ENCODE measurements at places on chromosomes 4 and X. TPM values are rescaled to one million over a fixed set of nuclear protein-coding genes. Genes with fewer than 3 reads are reported as not detected.

Gene AWAT2
- total RNA-seq = not detected

DNA sequence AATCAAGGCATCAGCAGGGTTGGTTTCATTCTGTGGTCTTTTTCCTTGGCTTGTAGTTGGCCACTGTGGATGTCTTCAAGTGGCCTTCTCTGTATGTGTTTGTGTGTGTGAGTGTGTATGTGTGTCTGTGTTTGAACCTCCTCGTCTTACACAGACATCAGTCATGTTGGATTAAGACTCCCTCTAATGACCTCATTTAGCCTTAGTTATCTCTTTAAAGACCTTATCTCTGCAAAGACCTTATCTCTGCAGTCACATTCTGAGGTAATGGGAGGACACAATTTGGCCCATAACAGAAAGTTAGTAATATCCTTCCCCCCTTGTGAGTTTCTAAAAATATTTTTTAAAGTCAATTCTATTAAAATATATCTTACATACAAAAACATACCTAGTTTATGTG, 126.7 kb downstream of the EMCN start:
- no peak for DNase-seq

- no peak for DNase-seq
These were observed 49.4 kb upstream of the GUCY1A1 start for GRCh38 chr4:155617296-155617695.

- DNase-seq = no peak
These were observed 157.6 kb downstream of the KLHL13 start for GRCh38 chrX:117959045-117959444.

Gene NPY2R
- not detected for total RNA-seq

Gene LIN54
- 19.2 TPM for total RNA-seq

- no peak for DNase-seq
These were observed 118.9 kb upstream of the GK2 start for GRCh38 chr4:79526641-79527565.

Gene NKRF
- total RNA-seq = 16.1 TPM

GRCh38 chrX:76428243-76429130, 977 bp downstream of the MAGEE1 start:
- peak; percentile 50 for DNase-seq

Gene MAGEC1
- total RNA-seq = not detected

- no peak for DNase-seq
These were observed 37.6 kb downstream of the PHKA1 start for GRCh38 chrX:72676465-72676864.

DNA sequence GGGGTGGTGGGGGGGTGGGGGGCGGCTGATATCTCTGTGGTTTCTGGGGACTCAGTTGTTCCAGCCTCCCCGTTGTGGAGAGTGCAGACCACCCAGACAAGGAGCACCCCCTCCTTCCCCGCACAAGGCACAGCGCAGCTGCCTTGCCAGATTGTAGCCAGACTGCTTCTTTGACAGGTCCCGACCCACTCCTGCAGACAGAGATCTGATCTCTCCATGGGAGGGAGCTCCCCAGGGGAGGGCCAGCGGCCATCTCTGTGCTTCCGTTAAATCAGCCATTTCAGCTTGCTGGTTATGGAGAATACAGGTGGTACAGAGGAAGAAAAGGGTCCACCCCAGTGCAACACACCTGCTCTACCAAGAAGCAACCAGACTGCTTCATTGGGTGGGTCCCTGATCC, 80.8 kb downstream of the FGF16 start:
- no peak for DNase-seq

Gene GAGE13
- not detected for total RNA-seq

DNA sequence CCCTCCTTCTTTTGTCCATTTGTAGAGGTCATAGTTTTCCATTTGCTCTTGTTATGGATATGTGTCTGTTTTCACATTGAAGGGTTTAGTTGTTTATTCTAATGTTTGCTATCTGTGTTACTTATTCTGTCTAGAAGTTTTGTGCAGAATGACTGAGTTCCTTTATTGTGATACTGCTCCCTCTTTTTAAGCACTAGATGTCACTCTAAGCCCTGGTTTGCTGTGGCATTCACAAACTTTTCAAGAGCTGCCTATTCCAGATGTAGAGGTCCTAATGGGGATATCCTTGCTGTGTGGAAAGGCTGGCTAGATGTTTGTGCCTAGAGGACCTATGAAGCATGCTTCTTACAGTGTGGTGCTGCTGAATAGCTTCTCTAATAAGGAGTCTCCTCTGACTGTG, 338.6 kb downstream of the SPIN4 start:
- DNase-seq = no peak

Gene CCDC158
- total RNA-seq = not detected

- no peak for DNase-seq
These were observed 14.4 kb downstream of the ABCG2 start for GRCh38 chr4:88144048-88144447.

DNA sequence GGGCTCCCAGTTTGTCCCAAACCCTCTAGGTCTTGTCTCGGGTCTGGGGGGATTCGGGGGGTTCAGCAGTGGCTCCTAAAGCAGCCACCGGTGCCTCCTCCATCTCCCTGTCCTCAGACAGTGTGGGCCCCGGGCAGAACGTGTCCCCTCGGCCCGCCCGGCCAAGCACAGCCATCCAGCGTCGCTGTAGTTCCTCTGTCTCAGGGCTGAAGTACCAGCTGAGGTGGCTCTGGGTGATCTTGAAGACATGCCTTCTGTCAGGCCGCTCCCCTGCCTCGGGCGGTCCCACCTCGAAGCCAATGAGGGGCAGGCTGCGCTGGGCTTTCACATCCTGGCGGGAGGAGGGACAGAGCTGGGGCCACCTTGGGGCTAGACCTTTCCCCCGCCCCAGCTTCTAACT, 5.9 kb downstream of the TSR2 start:
- no peak for DNase-seq

DNA sequence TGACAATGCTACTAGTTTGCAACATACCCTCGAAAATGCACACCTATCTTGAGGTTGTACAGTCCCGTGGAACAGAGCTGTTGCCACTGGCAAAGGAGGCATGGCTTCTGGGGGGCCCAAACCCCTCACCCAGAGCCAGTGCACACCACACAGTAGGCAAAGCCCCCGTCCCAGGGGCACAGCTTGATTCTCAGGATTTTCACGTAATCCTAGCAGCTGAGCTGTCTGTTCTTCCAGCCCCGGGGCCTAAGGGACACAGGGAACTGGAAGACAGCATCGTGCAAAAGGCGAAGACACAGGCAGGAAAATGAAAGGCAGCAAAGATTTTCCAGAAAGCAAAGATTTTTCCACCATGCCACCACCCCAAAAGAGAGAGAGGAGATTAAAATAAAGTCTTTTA, 77.2 kb downstream of the JAKMIP1 start:
- no peak for DNase-seq

DNA sequence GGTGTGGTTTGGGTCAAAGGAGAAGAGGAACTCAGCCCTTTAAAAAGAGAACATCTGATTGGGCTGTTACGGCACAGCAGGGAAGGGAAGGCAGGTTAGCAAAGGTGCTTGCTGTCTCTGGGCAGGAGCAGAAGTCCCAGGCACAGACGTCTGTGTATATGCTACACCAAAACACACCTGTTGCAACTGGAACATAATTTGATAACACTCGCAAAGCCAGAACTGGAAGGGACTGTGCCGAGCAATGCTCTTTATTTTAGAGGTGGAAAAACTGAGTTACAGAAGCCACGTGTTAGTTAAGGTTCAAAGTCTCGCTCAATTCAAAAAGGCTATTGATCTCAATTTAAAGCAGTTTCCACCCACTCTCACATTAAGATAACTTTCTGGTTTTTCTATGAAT, 2.2 kb upstream of the FAM114A1 start:
- DNase-seq = no peak

DNA sequence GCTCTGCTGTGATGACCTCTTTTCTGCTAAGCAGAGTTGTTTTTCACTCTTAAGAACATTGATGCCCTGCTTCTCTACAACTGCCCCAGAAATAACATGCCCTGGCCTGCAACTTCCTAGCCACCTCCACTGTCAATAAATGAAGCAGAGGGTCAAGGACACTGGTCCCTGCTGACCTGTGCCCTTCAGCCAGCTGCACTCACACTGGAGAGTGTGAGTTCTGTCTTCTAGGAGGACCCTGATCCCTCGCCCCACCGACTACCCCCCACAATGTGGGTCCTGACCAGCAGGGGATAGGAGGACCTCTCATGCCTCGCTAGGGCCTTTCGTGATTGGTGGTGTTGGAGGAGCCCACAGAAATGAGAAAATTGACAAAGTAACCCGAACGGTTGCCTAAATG, 408.1 kb upstream of the GALNT7 start:
- no peak for DNase-seq

DNA sequence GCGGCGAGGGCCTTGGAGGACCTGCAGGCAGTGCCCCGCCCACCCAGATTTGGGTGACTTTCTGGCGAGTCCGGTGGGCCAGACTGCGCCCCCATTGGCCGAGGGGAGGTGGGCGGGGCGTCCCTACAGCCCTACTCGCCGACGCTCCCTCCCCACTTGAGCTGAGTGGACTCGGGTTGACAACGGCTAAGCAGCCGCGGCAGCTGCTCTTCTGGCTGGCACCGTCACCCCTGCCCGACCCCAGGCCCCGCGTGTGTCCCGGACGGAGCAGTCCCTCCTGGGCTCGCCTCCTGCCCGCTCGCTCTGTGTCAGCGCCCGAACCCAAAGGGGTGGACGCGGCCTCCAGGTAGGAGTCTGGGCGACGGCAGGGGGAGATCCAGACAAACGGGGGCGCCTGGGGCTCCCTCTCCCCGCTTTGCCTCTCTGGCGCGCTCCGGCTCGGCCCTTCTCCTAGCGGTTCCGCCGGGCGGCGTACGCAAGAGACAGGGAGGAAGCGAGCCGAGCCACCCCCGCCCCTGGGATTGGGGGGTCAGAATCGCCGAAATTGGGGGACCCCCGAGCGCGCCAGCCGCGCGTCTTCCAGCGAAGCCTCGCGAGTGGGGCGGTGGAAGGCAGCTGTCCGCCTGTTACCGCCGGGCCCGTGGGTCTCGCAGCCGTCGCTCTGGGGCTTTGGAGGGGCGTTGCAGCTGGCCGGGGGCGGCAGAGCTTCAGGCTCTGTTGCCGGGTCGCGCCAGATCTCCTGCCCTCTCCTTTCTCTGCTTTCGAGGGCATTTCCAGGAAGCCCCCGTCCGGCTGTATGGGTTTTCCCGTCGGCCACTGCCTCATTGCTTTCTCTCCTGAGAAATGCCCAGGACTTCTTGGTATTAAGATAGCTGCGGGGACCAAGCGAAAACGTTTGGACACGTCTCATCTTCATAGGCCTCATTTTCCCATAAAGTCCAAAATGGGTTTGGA, 46.3 kb downstream of the STARD8 start:
- DNase-seq = peak; percentile 7

DNA sequence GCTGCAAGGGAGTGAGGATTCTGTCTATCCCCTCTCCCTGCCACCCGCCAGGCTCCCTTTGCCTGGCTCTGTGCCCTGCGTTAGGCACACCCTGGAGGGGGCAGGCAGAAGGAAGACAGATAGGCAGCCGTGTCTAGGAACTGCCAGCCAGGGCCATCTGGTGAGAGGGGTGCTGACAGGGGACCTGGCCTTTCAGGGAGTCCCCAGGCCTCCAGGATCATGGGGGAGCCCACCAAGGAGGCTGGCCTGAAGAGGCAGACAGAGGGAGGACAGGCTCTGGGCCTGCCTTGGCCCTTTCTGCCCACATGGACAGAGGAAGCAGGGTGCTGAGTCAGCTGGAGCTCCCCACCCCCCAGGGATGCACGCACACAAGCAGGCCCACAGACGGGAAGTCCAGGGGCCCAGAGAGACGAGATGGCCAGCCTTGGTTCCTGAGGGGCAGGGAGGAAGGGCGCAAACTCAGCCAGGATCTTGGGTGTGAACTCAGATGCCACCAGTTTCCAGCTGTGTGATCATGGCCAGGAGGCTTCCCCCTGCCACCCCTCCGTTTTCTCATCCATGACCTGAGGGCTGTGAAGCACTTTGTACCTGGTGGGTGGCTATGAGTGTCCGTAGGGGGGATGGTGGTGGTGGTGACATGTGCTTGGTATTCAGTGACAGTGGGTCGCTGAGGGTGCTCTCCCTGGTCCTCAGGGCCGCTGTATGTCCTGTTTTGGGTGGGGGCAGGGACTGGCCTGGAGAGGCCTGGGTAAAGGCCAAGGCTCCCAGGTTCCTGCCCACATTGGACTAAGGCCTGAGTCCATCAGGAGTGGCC, 1.8 kb downstream of the SH3BP2 start:
- no peak for DNase-seq

Gene LNX1
- total RNA-seq = not detected

DNA sequence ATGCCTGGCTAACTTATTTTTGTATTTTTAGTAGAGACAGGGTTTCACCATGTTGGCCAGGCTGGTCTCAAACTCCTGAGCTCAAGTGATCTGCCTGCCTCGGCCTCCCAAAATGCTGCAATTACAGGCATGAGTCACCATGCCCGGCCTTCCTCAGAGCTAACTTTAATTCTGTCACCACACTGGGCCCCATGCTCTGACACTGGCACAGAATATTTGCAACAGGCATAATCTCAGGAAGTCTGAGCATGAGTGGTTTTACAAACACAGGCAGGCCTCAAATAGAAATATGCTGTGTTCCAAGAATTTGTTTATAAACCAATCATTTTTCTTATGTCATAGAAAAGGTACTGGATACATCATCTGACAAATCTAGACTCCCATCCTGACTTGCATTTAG, 32.7 kb upstream of the FAM9C start:
- no peak for DNase-seq

Gene MTTP
- total RNA-seq = not detected

DNA sequence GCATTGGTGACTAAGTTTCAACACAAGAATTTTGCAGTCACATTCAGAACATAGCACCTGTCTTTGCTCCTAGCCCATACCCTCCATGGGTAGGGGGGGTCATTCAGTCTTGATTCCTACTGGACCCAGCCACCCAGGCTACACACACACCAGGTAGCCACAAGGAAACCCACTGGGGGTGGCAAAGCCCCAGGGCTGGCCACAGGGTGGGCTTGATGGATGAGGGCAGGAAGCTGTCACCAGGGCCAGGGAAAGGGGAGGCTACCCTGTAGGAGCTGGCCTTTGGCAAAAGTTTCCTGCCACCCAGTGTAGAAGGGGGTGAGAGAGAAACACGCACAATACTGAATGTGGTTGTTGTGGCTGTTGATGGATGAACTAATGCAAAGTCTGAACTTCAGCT, 74.5 kb upstream of the NKX1-1 start:
- DNase-seq = no peak

- DNase-seq = no peak
These were observed 137.4 kb upstream of the ARSJ start for GRCh38 chr4:114116861-114117260.

GRCh38 chrX:78748846-78749245, 1.3 kb downstream of the LPAR4 start:
- DNase-seq = no peak

DNA sequence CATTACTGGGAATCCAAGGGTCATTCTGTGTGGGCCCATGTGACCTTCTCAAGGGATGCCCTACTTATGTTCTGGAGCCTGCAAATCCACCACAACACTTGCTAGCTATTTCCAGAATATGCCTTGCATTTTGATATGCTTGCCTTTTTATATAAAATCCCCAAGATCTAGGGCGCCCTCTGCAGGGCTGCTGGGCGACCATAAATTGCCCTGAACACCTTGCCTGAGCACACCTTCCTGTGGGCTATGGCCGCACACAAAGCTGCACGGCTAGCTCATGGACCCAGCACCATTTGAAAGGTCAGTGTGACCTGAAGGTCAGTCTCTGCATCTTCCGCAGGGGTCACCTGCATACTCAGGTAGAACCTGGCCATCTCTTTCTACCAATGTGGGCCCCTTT, 311.7 kb downstream of the NLGN4X start:
- peak; percentile 1 for DNase-seq

Gene RBM46
- total RNA-seq = not detected
